ENCODE measurements at places on chromosomes 5 and 9.

GRCh38 chr5:138543730-138544104, 681 bp upstream of the ETF1 start:
- no peak for DNase-seq

DNA sequence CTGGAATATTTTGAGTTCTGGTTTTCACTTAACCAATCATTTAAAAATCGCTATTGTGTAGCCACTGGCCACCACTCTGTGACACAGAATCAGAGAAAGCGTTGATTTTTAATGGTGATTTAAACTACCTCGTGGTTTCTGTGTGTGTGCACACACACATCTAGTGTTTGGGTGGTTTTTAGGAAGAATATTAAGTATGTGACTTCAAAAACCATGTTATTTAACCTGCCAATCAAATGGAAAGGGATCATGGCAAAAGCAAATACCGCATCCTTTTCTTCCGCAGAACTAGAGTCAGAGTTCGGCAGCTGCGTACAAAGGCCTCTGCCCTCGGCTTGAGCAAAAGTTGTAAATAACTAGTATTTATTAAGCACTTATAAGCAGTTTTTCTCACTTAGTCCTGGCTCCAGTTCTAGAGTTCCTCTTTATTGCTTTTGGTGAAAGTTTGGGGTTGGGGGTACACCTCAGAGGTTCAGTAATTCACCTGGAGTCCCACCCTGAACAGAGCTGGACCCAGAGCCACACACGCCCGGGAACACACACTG, 40.6 kb downstream of the HABP4 start:
- no peak for DNase-seq

- no peak for DNase-seq
Measured at GRCh38 chr9:13478160-13478559, 198.7 kb upstream of the MPDZ start.

DNA sequence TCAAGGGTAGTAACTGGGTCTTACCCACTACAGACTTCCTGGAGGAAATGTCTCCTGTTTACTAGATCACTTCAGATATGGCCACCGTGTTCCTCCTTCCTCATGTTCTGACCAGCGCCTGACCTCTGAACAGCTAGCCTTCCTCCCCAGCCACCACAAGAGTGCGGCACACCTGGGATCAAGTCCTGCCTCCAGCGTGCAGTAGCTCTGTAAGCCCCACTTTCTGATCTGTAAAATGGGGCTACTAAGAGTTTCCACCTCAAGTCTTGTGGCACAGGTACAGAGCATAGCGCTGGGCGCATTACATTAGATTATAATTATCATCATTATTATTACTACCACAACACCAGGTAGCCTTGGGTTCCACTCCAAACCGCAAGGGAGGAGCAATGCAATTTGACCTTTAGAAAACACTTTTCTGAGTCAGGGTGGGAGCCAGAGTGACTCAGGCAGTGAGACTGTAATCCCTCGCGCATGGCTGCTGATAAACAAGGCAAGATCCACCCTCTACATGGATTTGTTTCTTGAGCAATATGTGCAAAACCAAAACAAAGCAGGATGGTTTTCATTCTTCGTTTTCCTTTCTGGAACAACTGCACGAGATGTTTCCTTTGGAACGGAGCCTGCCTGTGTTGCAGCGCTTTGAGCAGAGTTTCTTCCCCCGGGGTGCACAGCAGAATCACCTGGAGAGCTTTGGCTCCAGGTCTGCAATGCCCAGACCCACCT, 65.0 kb upstream of the ANGPTL2 start:
- no peak for DNase-seq

DNA sequence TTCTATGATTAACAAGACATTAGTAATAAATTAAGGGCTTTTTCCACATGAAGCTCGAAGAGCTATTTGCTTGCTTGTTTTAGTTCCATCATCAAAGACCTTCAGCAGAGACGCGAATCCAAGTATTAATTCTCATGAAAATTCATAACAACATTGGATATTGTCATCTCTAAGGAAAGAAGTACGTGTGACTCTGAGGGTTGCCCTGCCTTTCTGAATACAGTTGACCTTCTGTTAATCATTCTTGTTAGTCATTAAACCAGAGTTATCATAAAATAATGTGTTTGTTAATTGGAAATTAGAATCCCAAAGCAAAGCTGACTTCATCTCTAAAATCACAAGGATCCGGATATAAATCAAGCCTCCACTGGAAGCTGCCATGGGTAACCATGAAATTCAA, 222.5 kb downstream of the ZNF608 start:
- no peak for DNase-seq

GRCh38 chr9:126704157-126704891, 90.6 kb downstream of the LMX1B start:
- no peak for DNase-seq
